ENCODE measurements at places on chromosomes 1 and 21.

GRCh38 chr21:42781971-42782722 is 97.2 kb downstream of the WDR4 start:
- no peak for DNase-seq

GRCh38 chr1:71267220-71267619 is 186.4 kb upstream of the ZRANB2 start:
- no peak for DNase-seq

- DNase-seq: no peak
Observed at GRCh38 chr1:94125551-94126514, 4.9 kb upstream of the ABCA4 start.

DNA sequence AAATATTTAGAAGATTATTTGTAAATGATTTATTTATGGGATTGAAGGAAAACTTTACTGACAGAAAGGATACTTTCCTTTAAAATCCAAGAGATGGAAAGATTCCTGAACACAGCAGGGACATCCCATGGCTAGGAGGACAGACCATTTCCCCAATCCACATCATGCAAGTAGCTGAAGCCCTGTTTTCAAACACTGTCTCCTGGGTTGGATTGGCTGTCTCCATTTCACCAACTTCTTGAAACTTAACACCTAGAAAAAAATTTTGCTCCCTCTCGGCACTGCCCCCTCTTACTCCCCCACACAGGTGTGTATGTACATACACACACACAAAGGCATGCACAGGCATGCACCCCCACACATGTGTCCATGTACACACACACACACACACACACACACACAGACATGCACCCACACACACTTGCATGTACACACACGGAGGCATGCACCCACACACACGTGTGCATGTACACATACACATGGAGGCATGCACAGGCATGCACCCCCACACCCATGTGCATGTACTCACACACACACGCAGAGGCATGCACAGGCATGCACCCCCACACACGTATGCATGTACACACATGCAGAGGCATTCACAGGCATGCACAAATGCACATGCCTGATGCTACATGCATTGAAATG is 320.0 kb downstream of the CHRM3 start:
- DNase-seq: no peak

DNA sequence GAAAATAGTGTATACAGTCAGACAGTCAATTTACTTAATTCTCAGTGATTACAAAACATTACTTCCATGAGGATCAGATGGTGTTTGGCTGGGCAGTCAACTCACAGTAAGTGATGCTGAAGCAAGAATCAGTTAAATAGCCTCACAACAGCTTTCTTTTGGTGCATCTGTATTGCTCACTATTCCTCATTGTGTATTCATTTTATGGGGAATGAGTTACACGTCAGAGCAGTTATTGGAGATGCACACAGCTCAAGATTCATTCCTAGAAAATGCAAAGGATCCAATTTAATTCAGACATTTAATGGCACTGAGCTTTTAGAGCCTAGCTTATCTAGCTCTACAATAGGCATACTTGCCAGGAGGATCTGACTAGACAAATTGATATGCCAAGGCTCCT is 150.6 kb downstream of the HS2ST1 start:
- DNase-seq: no peak

DNA sequence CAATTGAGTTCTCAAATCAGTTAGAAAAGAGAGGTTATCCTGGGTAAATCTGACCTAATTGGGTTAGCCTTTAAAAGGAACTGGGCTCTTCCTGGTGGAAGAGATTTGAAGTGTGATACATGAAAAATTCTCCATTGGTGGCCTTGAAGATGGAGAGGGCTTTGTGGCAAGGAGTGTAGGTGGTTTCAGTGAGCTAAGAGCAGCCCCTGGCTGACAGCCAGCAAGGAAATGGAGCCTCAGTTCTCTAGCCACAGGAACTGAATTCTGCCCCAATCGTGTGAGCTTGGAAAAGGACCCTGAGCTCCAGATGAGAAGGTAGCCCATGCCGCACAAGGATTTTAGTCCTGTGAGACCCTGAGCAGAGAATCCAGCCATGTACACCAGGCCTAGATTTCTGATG is 12.7 kb upstream of the HYI start:
- DNase-seq: no peak

DNA sequence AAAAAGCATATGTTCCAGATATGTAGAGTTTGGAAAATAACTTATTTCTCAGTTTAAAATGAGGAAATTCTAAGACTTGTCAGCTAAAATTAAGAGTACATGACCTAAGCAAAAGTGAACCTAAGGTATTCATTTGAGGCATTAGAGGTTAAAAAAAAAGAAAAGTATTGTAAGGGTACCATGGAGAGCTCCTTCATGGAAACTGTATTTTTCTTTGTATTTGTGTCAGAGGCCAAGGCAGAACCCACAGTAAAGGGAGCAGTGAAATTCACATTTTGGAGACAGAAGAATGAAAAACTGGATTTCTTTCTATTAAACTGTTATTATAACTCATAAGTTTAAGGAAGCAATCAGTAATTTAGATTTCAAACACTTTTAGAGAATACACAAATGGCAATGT is 1494.8 kb downstream of the KCNT2 start:
- no peak for DNase-seq

DNA sequence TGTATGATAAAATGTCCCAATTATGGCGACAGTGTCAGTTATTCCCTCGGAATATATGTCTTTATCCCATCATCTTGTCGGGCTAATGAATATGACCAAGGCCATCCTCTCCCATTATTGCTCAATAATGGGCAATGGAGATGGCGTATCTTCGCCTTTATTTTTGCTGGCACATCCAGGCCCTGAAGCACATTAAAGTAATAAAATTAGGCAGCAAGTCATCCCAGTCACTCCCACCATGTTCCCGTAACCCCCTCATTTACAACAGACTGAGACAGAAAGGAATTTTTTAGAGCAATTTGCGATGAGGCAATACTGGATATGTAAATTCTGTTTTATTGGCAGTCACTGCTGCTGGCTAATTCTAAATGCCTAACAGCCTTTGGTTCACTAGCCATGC is 35.3 kb downstream of the CLIC6 start:
- DNase-seq: no peak

DNA sequence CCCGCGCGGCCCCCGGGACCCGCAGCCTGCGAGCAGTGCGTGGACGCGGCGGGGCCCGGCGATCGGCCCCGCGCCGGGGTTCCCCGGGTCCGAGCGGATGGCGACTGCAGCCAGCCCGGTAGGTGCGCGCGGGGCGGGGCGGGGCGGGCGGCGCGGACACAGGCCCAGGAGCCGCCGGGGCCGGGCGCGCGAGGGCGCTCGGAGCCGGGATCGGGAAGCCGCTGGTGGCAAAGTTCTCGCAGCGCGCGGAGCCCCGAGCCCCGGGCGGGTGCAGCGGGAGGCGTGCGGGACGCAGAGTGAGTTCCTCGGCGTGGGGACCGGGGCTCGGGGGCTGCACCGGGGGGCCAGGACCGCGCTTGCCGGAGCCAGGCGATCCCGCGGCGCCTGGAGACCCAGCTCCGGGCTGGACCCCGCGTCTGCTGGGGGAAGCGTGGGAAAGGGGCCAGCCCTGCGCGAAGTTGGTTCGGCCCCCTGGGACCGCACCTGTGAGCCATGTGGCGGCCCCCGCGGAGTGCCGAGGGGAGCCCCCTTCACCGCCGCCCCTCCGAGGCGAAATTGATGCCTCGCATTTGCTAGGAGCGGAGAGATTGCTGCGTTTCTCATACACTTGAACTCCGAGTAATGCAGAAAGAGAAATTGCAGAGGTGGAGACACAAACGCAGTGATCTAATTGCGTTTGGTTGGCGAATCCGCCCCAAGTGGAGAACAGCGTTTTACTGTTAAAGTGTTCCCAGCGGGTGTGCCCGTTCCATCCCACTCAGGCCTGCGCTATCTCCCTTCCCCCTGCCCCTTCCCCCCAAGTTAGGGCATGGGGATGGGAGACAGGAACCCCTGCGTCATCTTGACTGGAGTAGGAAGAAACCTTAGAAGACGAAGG is 228.9 kb upstream of the TMEM51 start:
- DNase-seq: peak; percentile 59

DNA sequence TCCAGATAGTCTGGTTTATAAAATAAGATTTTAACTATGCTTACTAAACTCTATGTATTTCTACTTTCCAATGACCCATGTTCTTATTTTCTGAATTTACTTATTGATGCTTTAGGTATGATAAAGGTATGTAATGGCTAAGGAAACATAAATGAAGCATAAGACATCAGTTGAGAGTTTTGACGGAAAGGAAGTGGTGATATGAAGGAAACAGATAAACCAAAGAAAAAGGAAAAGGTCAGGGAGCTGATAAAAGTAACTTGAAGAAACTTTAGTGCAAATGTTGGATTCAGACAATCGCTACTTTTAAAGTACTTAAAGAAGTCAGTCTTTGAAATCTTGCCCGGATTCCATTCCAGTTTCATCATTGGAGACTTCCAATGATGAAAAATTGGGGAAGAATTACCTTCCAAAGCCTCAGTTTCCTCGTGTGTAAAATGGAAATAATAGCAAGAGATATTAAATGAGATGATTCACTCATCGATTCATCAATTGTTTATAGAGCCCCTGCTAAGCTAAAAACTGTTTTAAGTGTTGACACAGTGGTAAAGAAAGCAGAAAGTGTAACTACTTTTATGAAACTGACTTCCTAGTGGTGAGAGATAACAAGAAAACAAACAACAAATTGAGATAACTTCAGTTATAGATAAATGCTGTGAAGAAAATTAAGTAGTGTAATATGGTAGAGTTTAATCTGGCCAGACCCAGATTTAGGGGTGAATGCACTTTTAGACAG is 10.6 kb downstream of the PTPRC start:
- no peak for DNase-seq

DNA sequence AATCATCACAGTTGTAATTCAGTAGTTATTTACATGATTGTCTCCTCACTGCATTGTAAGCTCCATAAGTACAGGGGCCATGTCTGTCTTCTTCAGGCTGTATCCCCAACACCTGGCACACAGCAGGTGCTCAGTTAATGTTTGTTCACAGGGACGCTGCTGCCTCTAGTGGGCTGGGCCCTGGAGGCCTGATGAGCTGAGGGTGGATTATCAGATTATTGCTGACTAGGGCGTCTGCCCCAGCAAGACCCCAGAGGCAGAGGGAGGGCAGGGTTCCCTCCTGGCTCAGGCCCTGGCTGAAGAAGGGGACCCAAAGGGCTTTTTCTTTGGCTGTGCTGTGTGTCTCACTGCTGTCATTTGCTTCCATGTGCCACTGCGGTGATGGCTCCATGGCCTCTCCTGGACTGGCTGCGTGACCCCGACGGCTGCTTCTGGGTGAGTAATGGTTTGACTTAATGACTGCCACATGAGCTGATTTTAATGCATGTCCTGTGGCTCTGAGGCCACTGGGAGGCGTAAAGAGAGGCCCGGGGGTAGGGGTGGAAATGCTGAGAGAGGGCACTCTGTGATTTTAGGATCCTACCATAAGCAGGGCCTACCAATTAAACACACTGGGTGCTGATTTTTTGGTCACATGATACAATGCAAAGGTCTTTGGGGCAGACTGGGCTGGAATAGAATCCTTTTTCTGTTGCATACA is 20.8 kb upstream of the EPB41 start:
- DNase-seq: no peak

GRCh38 chr1:173507205-173507846 is 30.2 kb downstream of the PRDX6 start:
- no peak for DNase-seq

- peak; percentile 86 for DNase-seq
Observed at GRCh38 chr1:177170756-177171535, at the start of gene BRINP2. Gene BRINP2, plus strand, starts transcription at chr1:177170958. Its CDS starts 58,919 bp downstream, at chr1:177229877.

DNA sequence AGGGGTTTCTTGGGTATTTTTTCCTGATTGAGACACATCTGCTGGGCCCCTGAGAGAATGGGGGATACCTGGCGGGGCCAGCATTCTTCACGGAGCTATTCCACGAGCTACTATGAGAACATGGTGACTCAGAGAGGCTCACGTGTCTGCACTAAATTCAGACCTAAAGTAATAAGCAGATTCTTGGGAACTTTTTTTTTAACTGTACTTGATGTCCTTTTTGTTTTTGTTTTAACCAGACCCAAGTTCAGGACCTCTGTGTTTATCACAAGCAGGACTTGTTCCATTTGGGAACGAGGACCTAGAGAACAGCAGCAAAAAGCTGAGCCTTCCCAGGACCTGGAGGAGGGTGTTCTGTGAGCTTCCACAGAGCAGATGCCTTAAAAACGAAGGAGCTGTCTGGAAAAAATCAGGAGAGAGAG is 44.0 kb downstream of the EVA1C start:
- DNase-seq: no peak

DNA sequence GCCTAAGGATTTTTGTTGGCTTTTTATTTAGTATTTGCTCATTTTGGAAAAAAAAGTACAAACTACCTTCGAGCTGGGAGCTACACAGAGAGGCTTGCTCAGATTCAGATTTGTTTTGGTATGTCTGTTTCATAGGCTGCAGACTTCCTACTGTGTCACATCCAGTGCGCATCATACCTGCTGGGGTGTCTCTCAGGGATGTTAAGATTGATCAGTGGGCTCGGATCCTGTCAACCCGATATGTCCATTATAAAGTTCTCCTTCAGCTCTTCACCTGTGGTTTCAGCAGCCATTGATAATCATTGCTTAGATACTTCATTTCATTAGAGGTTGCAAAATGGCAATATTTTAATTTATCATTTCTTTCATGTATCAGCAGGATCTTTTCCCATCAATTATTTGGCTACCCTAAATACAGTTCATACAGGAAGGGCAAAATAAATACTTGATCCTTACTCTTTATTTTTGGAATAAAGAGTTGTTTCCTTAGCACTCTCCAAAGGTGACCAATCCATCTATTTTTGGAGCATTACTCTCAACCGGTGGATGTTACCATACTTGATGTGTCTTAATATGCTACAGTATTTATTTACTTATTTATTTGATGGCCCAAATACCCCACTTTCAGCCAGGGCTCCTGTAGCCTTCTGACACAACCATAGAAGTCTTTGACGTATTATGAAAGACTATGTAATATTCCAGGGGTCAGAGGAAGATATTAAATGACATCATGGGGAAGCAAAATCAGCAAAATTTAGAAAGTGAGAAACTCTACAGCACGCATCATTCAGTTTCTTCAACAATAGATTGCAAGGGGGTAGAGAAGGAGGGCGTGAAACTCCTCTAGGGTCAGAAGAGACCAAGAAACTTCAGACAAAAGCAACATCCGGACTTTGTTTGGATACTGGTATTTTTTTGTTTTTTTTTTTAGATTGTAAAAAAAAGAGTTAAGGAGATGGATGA is 55.3 kb upstream of the HNRNPU start:
- DNase-seq: no peak

- DNase-seq: no peak
Observed at GRCh38 chr1:201358596-201358995, 18.9 kb downstream of the TNNT2 start.

All from substantia nigra (tissue), 51 donors.